ENCODE measurements at places on chromosomes 1 and 21. TPM values are rescaled to one million over a fixed set of nuclear protein-coding genes. Genes with fewer than 3 reads are reported as not detected.

- no peak for DNase-seq
Observed at GRCh38 chr1:11620924-11621323, 33.3 kb downstream of the FBXO2 start.

SYNC gene
- 18.2 TPM for total RNA-seq

PROK1 gene
- total RNA-seq, result 0.46 TPM

GRCh38 chr1:93611668-93612067, 70.0 kb downstream of the BCAR3 start:
- no peak for DNase-seq

GRCh38 chr1:6414443-6414844, 5.3 kb downstream of the HES2 start:
- DNase-seq, result no peak

DNA sequence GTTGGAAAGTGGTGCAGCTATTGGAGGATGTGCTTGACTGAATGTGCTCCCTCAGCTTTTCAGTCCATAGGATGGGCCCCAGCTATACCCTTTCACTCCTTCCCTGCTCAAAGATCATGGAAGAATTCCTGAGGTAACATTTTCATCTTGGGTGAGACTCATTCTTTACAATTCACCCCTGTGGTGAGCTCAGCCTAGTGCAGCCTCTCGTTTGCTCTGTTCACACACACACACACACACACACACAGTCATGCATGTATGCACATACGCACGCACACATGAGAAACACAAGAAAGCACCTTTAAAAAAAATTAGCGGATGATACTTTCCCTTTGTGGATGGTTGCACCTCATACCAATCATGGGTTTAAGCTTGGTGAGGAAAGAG, 25.8 kb downstream of the CCN1 start:
- DNase-seq, result no peak

DNA sequence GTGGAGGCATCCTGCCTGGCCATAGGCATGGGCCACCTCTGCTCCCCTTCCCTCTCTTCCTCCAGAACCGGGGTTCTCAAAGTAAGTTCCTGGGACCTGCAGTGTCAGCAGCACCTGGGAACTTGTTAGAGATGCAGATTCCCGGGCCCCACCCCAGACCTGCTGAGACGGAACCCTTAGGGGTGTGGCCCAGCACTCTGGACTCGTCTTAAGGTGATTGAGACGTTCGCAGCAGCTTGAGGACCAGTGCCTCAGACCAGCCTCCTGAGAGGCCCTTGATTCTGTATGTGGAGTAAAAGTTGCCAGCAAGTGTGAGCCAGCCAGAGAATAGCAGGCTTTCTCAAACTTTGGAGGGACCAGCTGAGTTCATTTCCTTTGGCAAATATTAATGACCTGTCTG, 14.2 kb downstream of the COQ8A start:
- DNase-seq, result peak; percentile 36

GRCh38 chr1:175198332-175198731, 5.8 kb upstream of the KIAA0040 start:
- DNase-seq, result no peak

Data from cardiac septum (tissue), 1 donor.